Stimulated activated CD8-positive, alpha-beta memory T cell treated with anti-CD3 and anti-CD28 coated beads, Interleukin-4, amount 100 ng/mL, for 1 hour (primary cell): ENCODE measurements at places on chromosomes 1 and 21.

- DNase-seq: no peak
These were observed 20.1 kb downstream of the URB1 start for GRCh38 chr21:32372755-32373154.

DNA sequence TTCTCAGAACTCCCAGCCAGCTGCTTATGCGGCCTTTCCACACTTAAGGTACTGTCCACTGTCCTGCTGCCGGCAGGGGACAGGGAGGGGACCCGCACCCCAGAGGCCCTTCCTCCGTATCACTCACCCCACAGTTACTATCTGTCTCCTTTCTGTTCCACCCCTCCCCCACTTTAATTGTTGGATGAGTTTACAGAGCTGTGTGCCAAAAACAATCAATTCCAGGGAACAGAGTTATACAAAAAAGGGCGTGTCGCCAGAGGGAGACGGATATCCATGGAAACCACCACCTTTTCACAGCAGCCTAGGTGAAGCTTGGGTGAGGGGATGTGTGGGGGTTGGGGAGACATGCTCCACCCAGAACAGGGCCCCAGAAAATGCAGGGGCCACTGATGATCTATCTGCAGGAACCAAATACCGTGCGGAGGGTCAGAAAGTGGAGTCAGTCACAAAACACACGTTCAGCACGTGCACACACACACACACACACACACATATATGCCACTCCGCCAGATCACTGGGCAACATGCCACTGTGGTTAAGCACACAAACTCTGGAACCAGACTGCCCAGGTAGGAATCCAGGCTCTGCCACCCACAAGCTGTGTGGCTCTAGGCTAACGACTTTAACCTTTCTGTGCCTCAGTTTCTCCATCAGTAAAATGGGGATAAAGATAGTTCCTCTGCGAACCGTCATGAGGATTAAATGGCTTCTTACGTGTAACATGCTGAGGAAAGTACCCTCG is 30.5 kb downstream of the CASZ1 start:
- DNase-seq: no peak

DNA sequence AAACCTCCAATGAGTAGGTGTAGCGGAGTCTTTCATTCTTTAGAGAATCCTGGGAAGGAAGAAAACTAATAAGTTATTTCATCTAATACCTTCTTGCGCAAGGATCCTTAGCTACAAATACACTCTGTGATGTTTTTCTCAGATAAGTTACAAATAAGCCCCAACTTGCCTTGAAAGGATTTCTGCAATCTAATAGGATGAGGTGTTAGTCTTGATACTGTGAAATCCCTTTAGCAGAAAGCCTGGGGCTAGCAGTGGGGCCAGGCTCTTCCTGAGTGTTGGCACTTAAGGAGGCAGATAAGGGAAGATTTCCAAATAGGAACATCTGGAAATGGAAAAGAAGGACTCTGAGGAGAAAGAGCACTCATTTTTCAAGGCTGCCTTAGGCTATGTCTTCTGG is 168.0 kb upstream of the DAB1 start:
- no peak for DNase-seq

- no peak for DNase-seq
These were observed 41.2 kb downstream of the CDCP2 start for GRCh38 chr1:54111624-54112023.

DNA sequence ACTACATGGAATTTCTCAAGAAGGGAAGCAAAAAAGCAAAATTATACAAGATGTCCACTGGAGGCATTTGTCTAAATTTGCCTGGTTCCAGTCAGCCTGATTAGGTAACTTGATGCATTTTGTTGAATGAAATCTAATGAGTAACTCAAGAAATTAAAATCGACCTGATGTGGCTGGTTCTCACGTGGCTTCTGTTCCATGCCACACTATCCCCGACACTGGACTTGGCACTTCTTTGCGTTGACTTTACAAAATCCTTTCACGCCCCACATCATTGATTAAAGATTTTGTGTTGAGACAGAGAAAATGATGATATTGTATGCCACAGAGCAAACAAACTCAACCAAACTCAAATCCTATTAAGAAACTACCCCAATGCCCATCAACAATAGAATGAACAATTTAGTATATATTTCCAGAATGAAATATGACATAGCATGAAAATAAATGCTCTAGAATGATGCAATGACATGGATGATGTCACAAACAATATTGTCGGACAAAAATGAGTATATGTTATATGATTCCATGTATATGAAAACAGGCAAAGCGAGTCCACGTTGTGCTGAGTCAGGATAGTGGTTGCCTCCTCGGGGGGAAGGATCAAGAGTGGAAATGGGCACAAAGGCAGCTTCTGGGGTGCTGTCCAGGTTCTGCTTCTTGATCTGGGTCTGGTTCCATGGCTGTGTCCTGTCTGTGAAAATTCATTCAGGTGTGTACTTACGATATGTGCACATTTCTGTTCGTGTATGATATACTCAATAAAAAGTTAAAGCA is 12.9 kb upstream of the HMGCS2 start:
- no peak for DNase-seq

- DNase-seq: no peak
These were observed 79.2 kb downstream of the AJAP1 start for GRCh38 chr1:4733446-4734177.

- DNase-seq: no peak
These were observed 55.8 kb downstream of the SUSD4 start for GRCh38 chr1:223308136-223308535.

GRCh38 chr1:111965781-111966443 is 23.6 kb downstream of the KCND3 start:
- no peak for DNase-seq

DNA sequence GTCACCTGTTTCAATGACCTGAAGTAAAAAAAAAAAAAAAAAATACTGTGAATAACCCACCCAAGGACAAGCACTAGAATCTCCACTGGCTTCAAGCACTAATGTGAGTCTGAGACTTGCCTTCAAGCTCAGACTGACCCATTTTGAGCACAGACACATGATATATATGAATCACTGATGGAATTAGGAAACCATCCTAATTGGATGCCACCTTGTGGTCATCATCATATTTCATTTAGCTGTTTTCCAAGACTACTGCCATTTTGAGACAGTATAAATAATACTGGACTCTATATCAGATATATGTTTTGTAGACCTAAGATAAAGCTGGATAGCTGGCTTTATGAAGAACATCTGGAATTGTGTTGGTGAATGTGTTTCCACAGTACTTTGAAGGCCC is 1232.0 kb downstream of the KCNT2 start:
- DNase-seq: no peak

DNA sequence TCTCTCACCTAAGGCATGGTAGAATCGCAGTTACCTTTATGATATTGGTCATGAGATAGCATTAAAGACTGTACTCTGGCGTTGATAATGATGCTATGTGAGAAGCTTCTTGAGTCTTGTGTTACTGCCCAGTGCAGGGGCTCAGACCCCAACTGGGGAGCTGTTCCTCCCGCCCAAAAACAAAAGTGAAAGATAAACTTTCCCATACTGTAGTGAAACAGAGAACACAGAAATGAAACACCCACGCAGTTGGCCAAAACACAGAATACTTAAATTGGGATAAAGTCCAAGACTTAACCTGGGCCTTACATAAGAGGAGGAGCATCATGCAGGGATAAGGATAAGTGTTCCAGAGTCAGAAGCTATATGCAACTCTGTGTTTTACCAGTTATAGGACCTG is 130.6 kb downstream of the HHIPL2 start:
- no peak for DNase-seq

GRCh38 chr1:50983219-50983802 is 13.3 kb downstream of the CDKN2C start:
- no peak for DNase-seq

GRCh38 chr1:89519779-89520358 is 4.8 kb upstream of the LRRC8B start:
- DNase-seq: no peak

DNA sequence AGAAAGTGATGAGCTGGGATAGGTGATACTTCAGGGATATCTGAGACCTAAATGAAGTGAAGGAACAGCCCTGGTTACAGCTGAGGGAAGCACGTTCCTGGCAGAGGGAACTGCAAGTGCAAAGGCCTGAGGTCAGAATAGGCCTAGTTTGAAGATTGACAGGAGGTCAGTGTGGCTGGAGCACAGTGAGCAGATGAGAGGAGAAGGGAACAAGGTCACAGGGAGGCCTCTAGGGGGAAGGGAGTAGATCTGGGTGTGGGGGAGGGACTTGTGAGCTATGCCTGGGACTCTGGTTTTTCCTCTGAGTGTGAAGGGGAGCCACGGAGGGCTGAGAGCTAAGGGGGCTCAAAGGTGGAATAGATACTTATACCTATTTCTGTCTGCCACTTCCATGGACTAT is 736.4 kb downstream of the MATN1 start:
- DNase-seq: no peak

GRCh38 chr1:10286244-10286643 is 75.9 kb downstream of the KIF1B start:
- DNase-seq: no peak

- no peak for DNase-seq
These were observed 28.5 kb downstream of the COA7 start for GRCh38 chr1:52669696-52670095.

DNA sequence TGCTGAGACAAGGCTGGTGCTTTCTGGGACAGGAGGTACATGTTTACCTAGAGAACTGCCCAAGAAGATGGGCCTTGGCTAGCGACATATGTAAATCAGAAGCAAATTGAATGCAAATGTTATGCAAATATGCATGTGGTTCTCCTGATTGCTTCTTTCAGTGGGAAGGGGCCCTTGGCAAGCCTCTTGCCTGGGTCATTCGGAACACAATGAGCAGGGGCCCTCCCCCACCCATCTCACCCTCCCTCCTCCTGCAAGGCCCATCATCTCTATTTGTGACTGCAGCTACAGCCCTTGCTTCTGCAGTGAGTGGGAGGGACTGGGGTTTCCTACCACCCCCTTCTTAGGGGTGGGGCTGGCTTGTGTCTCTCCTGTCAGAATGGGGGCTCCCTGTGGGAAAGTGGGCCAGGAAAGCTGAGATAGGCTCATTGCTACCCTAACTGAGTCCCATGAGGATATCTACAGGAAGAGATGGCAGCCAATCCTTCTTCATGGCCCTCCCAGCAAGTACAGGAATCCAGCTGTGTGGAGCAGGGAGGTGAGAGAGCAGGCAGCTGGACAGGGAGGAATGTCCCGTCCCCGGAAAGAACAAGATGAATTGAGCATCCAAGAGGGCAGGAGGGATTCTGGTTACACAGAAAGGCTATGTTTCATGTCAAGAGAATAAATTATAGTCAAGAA is 31.0 kb downstream of the FOXD2 start:
- DNase-seq: no peak

- DNase-seq: no peak
These were observed 15.5 kb downstream of the EEIG2 start for GRCh38 chr1:108575375-108575774.

- DNase-seq: no peak
These were observed 18.9 kb upstream of the VWA5B1 start for GRCh38 chr1:20271498-20272400.

DNA sequence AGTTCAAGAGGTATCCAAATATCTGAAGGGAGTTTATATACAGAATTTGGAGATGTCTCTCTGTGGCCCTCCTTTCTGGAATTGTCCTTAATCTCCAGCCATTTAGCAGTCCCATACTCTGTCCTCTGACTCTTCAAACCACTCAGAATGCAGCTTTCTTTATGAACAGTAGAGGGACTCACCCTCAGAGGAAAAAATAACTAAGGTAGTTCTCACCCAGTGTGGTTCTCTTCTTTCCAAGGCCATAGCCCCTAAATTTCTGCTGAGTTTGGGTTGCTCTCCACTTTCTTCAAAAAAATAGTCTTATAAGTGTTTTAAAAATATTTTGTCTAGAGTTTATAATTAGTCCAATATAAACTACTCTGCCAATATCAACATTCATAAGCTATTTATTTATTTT is 369.7 kb downstream of the MATN1 start:
- no peak for DNase-seq

DNA sequence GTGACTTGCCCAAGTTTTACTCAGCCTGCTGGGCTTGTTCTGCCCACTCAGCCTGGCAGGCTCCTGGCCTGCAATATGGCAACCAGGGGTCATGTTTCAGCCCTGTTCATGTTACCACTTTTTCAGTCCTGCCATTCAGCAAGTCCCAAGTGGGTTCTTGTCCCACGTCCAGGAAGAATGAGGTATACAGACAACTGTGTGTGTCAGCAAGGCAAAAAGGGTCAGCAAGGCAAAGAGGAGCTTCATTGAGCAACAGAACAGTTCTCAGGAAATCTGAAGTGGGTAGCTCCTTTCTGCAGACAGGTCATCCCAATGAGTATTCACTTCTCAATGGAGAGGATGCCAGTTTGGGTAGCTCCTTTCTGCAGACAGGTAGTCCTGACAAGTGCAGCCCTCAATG is 1233.3 kb upstream of the B3GALT2 start:
- DNase-seq: no peak

- no peak for DNase-seq
These were observed 112.3 kb downstream of the RPS6KC1 start for GRCh38 chr1:213163278-213163711.

GRCh38 chr1:82920418-82921248 is 1078.3 kb downstream of the TTLL7 start:
- DNase-seq: no peak

DNA sequence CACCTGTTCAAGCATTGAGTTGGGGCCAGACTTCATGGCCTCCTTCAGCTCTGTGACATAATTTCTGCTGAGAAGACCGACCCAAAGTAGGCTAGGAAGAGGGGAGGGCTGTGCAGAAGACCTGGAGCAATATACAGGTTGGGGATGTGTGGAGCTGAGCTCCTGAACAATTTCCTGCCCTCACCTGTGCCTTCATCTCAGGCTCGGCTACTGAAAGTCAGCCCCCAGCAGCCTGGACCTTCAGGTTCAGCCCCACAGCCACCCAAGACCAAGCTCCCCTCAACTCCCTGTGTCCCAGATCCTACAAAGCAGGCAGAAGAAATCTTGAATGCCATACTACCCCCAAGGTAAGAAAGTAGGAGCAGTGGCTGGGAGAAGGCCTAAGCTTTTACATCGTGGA is 662 bp downstream of the DNALI1 start:
- no peak for DNase-seq

GRCh38 chr1:177824508-177824982 is 145.3 kb downstream of the SEC16B start:
- no peak for DNase-seq

DNA sequence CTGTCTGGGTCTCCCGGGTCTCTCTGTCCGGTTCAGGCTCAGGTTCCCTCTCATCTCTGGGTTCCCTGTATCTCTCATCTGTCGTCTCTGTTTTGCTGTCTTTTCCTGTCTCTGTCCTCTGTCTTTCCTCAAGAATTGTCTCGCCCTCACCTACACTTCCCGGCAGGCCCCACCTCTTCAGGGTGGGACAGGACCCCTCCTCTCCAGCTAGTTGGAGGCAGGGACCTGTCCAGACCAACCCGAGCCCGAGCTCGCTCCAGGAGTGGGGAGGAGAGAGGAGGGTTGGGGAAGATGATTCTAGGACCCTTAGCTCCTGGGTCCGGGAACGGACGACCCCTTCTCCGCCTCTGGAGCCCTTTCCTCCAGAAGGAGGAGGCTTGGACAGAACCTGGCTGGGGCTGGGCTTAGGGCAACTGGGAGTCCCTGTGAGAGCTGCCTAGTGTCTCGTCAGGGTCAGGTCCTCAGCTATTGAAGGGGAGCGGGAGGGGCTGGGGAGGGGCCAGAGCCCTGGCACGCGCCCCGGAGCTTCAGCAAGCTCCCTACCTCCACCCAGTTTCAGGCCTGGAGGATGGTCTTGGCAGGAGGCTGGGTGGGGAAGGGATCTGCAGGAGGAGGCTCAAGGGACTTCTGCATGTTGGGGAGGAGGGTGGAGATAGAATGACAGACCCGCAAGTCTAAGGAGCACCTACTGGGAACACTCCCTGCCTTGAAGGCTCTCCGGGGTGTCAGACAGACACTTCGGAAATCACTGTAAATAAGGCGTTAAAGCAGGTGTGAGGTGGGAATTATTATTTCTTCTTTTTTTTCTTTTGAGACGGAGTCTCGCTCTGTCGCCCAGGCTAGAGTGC is 26.3 kb upstream of the EPB41 start:
- no peak for DNase-seq
